ENCODE measurements at places on chromosomes 5 and 9. TPM values are rescaled to one million over a fixed set of nuclear protein-coding genes. Genes with fewer than 3 reads are reported as not detected.

DNA sequence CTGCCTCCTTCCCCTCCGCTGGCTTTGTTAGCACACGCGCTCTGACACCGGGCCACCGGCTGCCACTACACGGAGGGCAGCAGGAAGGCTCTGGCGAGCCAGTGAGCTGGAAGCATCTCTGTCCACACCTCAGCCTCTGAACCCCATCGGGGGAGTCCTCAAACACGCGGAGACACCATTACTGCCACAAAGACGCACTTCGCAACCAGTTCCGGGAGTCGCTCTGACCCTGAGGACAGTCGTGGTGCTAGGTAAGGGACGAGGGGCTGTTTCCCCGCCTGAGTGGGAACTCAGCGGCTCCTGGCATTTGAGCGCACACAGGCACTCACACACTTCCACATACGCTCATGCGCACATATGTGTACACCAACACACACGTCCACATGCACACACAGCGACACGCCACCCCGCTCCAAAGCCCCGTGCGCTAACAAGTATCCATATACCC lies 160.0 kb downstream of the C9orf152 start:
- H3K36me3 ChIP-seq, result no peaks in the 10 kb centered on the region
- DNase-seq, result peak; percentile 67
- H3K27me3 ChIP-seq, result peaks cover 11% of the 10 kb centered on the region
- H3K27ac ChIP-seq, result peak overlapping the region; percentile 75

GRCh38 chr5:157924931-157925729 lies 66.2 kb upstream of the CLINT1 start:
- no peak for DNase-seq
- no peak overlapping the region for H3K27ac ChIP-seq
- H3K27me3 ChIP-seq, result no peaks in the 10 kb centered on the region
- peaks cover 5% of the 10 kb centered on the region for H3K4me1 ChIP-seq
- no peak overlapping the region for H3K4me3 ChIP-seq
- no peaks in the 10 kb centered on the region for H3K36me3 ChIP-seq

DNA sequence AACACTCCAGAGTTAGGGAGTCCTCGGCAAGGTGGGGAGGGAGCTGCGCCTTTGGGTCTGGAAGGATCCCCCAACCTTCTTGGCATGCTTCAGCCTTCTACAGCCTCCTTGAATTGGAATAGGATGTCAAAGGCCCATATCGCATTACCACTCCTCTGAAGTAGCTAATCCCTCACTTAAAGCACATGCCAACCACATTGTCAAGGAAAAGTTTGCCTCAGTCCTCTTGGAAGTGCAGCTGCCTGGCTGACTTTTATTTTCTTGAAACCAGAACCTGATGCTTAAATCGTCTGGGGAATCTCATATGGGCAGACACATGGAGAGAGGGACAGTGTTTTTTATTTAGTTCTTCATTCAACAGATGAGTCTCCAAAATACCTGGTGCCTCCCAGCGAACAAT lies 14.5 kb downstream of the CXCL14 start:
- H3K4me3 ChIP-seq, result no peak overlapping the region
- H3K36me3 ChIP-seq, result no peaks in the 10 kb centered on the region
- DNase-seq, result no peak
- H3K4me1 ChIP-seq, result no peaks in the 10 kb centered on the region

DNA sequence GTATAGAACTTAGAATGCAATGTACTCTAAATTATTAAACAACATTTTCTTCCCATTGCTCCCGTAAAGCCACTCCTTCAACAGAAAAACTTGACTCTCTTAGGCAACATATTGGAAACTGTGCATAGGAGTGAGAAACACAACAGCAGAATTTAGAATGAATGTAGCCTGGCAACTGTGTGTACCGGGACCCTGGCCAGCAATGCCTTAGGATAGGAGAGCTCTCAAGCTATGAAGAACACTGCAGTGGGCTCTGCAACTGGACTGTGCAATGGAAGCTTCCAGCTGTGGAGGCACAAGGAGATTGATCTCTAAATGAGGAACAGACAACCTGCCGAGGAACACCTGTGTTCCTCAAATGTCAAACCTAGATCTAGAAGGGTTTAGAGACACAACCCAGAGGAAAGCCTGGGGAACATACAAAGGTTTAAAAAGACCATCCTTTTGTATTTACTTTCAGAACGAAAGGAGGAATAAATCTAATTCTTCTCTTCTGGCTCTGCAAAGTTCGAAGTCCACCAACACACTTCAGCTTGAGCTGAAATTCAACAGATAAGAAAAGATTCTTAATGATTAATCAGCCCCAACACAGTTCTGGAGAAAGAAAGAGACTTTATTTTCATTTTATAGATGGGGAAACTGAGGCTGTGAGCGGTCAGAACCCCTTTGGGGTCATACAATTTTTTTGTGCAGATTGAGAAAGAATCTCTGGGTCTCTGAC lies 51.5 kb upstream of the ARL15 start:
- no peak for DNase-seq
- H3K27me3 ChIP-seq, result no peaks in the 10 kb centered on the region
- H3K4me3 ChIP-seq, result no peak overlapping the region
- no peak overlapping the region for H3K27ac ChIP-seq
- H3K36me3 ChIP-seq, result no peaks in the 10 kb centered on the region
- H3K4me1 ChIP-seq, result no peaks in the 10 kb centered on the region

DNA sequence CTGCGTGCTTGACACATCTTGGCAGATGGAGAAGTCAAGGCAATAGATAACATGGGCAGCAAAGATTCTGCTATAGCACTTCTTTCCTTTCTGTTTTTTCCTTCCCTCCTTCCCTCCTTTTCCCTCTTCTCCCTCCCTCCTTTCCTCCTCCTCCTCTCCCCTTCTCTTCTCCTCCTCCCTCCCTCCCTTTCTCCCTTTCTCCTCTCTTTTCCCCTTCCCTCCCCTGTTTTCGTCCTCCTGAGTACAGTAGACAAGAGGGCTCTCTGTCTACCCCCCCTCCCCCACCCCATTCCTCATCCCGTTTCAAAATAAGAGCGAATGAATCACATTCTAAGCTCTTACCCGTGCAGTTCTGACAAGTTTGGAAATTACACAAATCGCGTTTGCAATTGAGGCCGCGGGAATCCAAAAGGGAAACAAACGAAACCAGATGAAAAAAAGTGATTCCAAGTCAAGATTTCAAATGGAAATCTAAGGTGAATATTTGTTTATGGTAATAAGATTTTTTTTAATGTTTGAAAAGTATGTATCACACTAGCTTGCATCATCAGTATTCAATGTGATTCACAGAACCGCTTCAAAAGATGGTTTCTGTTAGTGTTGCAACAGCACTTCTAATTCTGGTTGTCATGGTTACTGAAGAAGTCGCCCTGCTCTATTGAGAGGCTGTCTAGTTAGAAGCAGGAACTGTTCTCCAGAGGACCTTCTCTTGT lies 1.3 kb downstream of the NIM1K start:
- H3K27ac ChIP-seq, result no peak overlapping the region
- H3K4me3 ChIP-seq, result peak overlapping the region; percentile 51
- peaks cover 8% of the 10 kb centered on the region for H3K4me1 ChIP-seq

DNA sequence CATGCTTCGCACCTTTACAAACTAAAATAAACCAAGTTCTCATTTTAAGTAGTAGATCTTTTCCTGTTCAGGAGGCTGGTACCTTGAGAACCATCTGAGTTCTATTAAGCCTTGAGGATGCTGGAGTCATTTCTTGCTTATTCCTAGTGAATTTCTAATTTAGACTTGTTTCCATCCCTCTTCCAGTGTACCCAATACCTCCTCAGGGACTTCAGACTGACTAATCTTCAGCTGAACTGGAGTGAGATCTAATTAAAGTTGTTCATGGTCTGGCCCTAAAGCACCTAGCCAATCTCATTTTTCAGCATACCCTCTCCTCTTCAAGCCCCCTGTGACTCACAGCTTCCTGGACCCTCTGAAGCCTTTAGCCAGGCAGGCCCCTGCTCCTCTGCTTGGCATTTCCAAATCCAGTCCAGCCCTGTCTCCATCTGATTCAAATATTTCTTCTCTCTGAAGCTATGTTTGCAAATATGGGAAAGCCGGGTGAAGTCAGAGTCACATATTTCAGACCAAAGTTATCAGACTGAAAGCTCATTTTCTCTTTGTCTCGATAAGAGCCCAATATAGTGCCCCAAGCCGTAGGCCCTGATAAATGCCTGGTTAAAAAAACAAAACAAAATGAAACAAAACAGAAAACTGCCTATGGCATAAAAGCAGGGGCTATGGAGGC lies 19.4 kb upstream of the TNFSF15 start:
- H3K4me3 ChIP-seq, result no peak overlapping the region
- DNase-seq, result no peak
- no peaks in the 10 kb centered on the region for H3K27me3 ChIP-seq
- H3K4me1 ChIP-seq, result no peaks in the 10 kb centered on the region
- no peak overlapping the region for H3K27ac ChIP-seq

ANKRD18A gene
- 13.2 TPM for total RNA-seq

SPINK9 gene
- total RNA-seq, result not detected

DNA sequence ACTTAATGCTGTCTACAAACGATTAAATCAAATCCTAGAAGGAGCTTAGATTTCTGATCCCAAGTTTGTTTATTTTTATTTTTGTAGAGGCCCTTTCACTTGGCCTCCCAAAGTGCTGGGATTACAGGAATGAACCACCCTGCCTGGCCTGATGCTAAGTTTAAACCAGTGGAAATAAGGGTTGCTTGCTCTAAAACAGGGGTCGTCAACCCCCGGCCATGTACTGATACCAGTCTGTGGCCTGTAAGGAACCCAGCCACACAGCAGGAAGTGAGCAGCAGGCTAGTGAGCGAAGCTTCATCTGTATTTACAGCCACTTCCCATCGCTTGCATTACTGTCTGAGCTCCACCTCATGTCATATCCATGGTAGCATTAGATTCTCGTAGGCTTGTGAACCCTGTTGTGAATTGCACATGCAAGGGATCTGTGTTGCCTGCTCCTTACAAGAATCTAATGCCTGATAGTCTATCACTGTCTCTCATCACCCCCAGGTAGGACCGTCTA lies 11.4 kb downstream of the TTC1 start:
- no peak overlapping the region for H3K4me3 ChIP-seq
- no peaks in the 10 kb centered on the region for H3K27me3 ChIP-seq
- H3K36me3 ChIP-seq, result peaks cover 7% of the 10 kb centered on the region
- no peak overlapping the region for H3K27ac ChIP-seq

DNA sequence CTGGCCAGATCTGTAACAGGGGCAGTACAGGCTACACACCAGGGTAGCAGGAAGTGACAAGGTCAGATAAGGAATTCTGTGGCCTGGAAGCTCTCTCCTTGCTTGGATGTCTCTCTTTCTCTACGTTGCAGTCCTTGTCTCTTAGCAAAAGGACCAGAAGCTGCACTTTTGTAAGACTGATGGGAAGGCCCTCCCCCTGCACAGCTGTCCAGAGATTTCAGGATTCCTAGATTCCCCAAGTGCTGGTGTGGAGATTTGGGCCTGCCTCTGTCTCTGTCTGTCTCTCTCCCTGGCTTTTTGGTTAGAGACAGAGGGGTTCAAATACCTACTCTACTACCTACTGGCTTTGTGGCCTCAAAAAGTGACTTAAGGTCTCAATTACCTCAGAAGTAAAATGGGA lies 10.0 kb upstream of the CNTFR start:
- H3K4me1 ChIP-seq, result no peaks in the 10 kb centered on the region
- no peaks in the 10 kb centered on the region for H3K27me3 ChIP-seq
- H3K36me3 ChIP-seq, result no peaks in the 10 kb centered on the region
- H3K27ac ChIP-seq, result no peak overlapping the region

CDX1 gene
- not detected for total RNA-seq

- no peaks in the 10 kb centered on the region for H3K27me3 ChIP-seq
- DNase-seq, result no peak
- H3K4me1 ChIP-seq, result no peaks in the 10 kb centered on the region
These were observed 465.0 kb downstream of the MTRR start for GRCh38 chr5:8333977-8334376.

- DNase-seq, result no peak
- H3K27ac ChIP-seq, result no peak overlapping the region
- H3K27me3 ChIP-seq, result no peaks in the 10 kb centered on the region
- peaks cover 20% of the 10 kb centered on the region for H3K36me3 ChIP-seq
- H3K4me3 ChIP-seq, result no peak overlapping the region
These were observed 33.4 kb downstream of the CEMIP2 start for GRCh38 chr9:71734950-71735349.

DNA sequence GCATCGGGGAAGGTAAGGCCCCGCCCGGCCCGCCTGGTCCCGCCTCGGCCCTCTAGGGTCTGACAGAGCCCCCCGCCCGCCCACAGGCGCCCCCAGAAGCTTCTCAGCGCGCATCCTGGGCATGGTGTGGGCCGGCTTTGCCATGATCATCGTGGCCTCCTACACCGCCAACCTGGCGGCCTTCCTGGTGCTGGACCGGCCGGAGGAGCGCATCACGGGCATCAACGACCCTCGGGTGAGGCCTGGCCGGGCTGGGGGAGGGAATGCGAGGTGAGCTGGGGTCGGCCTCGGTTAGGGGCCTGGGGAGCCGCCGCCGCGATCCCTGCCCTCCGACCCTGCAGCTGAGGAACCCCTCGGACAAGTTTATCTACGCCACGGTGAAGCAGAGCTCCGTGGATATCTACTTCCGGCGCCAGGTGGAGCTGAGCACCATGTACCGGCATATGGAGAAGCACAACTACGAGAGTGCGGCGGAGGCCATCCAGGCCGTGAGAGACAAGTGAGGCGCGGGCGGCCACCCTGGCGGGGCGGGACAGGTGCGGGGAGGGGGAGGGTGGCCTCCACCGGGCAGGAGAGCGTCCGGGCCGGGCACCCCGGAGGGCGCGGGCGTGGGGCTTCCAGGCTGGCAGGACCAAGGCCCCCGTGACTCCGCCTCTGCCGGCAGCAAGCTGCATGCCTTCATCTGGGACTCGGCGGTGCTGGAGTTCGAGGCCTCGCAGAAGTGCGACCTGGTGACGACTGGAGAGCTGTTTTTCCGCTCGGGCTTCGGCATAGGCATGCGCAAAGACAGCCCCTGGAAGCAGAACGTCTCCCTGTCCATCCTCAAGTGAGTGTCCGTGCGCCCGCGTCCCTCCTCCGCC lies 7.1 kb downstream of the LRRC26 start:
- peak overlapping the region; percentile 61 for H3K4me3 ChIP-seq
- peaks cover 6% of the 10 kb centered on the region for H3K4me1 ChIP-seq
- H3K36me3 ChIP-seq, result no peaks in the 10 kb centered on the region
- H3K27ac ChIP-seq, result no peak overlapping the region

DNA sequence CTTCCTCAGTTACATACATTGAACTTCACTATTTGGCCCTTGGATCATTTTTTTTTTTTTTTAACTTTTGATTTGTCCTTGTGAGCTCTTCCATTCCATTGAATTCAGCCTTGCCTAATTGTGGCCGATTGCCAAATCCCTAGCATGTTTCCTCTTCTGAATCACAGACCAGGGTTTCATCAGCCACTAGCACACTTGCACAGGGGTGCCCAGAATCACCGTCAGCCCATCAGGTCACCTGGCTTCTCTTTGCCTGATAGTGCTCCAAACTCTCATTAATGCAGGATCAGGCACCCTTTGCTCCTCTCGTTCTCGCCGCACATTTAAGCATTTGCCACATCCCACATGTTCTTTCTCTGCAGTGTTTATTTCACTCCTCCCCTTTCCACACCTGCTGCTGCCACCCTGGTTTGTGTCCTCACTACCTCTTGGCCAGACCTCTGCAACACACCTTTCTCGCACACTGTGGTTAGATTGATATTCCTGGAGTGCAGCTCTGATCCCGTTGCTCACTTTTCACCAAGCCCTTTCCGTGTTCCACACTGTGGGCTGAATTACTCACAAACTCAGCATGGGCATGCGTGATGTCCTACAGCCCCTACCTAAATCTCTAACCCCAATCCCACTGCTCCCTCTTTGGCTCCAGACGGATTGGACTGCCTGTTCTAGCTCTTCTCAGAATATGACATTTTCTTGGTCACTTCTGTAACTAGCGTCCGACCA lies 9.8 kb downstream of the PIK3R1 start:
- no peak overlapping the region for H3K4me3 ChIP-seq
- H3K27me3 ChIP-seq, result no peaks in the 10 kb centered on the region
- H3K4me1 ChIP-seq, result no peaks in the 10 kb centered on the region

GRCh38 chr9:93603906-93604326 lies 27.5 kb downstream of the PHF2 start:
- H3K36me3 ChIP-seq, result no peaks in the 10 kb centered on the region
- H3K27me3 ChIP-seq, result no peaks in the 10 kb centered on the region
- H3K27ac ChIP-seq, result no peak overlapping the region

Data from H1 (cell line).